Cortex of kidney (tissue), 1 donor: ENCODE measurements at places on chromosomes 13 and 19.

DNA sequence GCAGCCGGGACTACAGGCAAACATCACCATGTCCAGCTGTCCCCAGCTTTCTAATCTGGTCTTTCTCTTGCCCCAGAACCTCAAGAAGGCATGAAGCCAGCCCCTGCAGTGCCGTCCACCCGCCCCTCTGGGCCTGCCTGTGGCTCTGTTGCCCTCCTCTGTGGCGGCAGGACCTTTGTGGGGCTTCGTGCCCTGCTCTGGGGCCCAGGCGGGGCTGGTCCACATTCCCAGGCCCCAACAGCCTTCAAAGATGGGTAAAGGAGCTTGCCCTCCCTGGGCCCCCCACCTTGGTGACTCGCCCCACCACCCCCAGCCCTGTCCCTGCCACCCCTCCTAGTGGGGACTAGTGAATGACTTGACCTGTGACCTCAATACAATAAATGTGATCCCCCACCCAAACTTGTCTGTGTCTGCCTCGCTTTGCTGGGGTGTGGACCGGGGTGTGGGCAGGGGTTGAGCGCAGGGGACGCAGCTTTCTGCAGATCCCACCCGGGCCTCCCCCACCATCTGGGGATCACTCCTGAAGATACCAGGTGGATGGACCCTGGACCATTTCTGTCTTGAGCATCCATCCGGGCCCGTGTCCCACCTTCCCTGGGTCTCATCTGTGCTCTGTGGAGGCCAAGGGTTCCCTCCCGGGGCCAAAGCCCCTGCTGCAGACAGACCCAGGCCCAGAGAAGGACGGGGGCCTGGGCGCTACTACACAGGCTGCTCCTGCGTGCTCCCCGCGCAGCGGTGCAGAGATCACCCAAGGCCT, 15.3 kb downstream of the PRKCSH start:
- no peak for DNase-seq

- DNase-seq = no peak
Measured at GRCh38 chr19:48513289-48514122, 1.9 kb upstream of the LMTK3 start.

DNA sequence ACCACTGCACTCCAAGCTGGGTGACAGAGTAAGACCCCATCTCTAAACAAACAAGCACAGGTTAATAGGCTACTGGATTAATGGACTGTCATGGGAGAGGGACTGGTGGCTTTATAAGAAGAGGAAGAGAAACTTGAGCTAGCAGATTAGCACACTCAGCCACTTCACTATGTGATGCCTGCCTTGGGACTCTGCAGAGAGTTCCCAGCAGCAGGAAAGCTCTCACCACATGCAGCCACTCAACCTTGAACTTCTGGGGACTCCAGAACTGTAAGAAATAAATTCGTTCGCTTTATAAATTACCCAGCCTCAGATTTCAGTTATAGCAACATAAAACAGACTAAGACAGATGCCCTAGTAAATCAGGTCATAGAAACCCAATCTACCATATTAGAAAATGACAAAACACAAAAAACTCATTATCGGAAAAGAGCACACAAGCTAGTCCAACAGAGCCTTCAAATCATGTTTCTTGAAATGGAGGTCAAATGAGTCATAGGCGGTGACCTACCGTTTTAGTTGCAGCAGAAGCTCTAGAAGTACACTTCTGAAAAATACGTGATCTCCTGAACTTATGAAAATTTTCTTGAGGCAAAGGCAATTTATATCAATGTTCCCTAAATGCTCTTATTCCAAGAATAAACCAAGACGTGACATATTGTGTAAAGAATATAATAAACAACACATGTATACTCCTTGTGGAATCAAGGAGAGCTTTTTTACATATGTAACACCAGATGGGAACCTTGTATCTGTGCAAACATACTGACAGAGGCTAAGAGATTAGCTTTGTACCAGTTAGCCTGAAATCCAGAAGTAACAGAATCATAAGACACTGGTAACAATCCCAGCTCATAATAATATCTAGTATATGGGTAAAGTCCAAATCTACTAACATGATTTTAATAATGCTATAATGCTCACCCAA, 340.9 kb upstream of the SGCG start:
- no peak for DNase-seq

DNA sequence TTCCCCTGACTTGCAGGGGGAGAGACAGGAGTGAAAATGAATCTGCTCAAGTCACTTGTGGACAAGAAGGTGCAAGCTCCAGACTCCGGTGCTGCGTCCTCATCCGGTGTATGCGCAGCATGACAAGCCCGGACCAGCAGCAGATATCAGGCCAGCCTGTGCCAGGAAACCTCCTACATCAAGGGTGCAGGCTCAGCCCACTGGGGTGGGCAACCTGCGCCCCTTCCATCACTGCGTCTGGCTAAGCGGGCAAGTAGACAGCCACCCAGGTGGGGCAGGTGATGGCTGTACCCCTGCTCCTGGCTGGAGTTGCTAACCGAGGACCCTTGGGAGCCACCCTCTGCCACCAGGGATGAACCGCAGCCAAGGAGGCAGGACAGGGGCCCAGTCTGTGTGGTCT, 32.9 kb upstream of the SLC15A1 start:
- no peak for DNase-seq

DNA sequence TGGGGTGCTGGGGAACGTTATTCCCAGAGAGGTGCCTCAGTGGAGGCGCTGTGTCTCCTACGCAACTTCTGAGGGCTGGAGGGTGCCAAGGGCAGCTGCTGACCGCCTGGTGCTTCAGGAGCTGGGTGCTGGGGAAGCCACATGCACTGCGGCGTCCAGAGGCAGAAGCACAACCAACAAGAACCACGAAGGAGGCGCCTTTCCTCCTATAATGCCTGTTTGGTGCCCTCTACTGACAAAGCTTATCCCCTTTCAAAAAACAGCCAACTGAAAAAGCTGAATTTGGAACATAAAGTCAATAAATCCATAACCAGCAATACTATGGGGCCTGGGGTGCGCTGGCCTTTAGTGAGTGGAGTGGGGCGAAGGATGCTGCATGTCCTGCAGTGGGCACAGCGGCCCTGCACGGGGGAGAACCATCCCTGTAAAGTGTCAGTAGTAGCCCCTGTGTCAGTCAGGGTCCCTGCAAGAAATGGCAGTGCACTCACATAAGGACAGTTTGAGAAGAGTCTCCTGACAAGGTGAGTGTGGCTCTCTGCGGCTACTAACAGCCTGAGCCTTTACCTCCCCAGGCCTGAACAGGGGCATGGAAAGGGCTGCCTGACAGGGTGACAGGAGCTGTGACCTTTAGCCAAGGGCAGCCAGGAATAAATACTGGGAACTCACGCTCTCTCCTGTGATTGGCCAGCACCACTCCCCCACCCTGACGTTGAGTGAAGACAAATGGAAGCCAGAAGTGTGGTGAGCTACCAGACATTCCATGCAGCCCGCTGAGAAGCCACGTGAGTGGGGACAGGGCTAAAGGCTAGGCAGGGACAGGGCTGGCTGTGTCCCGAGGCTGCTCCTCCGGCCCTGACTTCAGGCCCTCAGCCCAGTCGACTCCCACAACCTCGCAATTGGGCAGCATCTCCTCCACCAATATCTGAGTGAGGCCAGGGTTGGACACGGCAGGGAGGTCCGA, 4.5 kb upstream of the B3GNT8 start:
- no peak for DNase-seq

DNA sequence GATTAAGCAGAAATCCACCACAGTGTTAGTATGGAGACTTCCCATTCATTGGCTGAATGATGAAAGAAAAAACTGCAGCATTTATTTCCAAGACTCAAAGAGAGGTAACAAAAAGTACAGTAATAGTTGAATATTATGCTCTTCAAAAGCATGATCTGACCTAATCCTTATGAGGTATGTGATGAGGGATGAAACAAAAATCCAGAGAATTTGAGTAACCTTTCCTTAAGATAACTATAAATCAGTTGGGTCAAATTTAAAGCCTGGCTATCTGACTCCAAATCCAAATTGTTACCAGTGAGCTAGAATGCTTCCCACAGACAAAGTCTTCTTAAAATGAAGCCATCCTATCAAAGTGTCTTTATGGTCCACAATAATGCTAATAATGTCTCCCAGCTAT, 38.1 kb downstream of the NUFIP1 start:
- DNase-seq = no peak

DNA sequence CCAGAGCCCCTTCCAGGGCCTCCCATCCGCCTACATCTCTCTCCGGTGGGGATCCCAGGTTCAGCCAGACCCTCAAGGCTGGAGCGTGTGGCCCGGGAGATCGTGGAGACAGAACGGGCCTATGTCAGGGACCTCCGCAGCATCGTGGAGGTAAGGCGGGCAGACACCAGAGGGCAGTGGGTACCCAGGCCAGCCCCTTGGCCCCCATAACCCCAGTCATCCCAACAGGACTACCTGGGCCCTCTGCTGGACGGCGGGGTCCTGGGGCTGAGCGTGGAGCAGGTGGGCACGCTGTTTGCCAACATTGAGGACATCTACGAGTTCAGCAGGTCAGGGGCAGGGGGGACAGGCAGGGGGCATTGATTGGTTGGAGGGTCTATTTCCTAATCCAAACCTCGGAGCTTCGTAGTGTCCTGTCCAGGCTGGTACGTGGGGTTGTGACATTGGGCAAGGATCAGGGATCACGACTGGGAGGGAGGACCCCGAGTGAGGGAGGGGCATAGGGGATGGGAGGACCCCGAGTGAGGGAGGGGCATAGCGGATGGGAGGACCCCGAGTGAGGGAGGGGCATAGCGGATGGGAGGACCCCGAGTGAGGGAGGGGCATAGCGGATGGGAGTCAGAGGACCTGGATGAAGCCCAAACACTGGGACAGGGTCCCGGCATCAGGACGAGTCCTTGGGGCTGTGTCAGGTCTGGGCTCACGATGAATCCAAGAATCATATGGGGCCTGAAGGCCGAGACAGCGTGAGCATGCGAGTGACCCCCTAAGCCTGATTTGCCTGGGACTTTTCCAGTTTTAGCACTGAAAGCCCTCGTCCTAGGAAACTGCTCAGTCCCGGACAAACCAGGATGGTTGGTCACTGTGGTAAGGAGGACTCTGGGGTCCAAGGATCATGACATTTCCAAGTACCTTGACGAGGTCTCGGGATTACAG, 2.9 kb downstream of the PLEKHG2 start:
- no peak for DNase-seq

DNA sequence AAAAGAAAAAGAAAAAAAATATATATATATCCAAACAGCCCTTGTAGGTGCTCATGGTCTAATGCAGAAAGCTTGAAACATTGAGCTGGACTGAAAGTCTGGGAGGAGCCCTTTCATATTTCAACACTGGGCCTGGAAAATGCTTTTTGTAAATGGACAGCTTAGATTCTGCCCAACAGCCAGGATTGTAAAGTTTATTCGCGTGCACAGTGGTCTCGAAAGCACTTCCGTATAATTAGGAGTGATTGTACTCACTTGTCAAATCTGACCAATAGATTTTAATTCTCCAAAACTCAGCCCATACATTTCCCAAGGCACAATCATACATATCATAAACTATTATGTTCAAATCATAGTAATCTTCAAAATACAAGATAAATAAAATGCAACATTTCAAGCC, 260.1 kb downstream of the COL4A1 start:
- no peak for DNase-seq

GRCh38 chr19:54429545-54430227, 14.4 kb downstream of the TTYH1 start:
- DNase-seq = no peak

DNA sequence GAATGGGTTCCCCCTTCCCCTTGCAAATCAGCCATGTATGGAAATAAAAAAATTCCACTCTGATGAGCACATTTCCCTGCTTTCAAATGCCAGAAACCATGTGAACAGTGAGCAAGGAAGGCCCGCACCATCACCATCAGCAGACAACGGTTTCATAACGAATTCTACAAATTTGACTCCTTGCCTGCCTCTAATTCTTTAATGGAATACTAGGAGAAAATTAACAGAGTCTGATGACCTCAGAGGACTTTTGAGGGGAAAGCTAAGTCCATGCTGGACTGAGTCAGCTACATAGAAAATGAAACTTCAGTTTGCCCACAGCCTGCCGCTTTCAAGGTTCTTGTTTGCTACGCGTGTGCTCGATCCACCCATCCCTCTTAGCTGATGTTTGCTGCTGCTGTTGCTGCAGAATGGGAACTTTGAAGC, 46.7 kb upstream of the KL start:
- DNase-seq = no peak

- no peak for DNase-seq
Measured at GRCh38 chr19:46132508-46133100, 8.1 kb upstream of the IGFL3 start.

DNA sequence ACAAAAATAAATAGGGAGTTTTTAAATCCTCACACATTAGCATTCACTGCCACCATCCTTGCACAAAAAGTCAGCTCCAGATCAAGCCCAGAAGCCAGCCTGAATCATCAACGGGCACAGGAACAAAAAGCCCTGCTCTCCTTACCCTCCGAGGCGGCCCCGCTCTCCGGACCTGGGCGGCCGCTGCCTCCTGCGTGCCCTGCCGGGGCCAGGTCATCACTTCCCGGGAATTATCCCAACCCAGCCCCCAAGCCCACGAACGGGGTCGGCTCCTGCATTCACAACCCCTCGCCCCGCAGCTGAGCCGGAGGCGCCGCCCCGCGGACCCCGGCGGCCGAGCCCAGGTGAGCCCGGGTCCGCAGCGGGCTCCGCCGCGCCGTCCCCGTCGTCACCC, 754 bp downstream of the DNAJB1 start:
- DNase-seq = no peak

DNA sequence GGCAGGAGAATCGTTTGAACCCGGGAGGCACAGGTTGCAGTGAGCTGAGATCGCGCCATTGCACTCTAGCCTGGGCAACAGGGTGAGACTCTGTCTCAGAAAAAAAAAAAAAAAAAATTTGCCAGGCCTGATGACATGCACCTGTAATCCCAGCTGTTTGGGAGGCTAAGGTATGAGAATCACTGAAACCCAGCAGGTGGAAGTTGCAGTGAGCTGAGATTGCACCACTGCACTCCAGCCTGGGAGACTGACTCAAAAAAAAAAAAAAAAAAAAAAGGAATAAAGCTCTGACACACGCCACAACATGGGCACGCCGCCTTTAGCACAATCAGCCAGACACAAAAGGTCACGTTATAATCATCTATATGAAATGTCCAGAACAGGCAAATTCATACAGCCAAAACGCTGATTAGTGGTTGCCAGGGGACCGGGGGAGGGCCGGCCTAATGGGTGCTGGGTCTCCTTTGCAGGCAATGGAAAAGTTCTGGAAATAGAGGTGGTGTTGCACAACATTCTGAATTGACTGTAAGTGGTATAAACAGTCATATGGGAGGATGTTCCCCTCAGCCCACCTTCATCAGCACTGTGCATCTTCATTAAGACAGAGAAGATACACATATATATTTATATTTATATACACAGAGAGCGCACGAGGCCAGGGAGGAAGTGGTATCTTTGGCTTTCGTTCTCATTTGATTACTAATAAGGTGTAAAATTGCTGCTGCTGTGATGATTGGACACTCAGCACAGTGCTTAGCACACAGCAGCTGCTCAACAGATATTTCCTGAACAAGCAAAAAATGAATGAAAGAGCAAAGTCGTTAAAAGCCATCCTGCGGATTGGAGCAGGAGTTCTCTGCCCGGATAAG, 3.8 kb downstream of the HSPBP1 start:
- DNase-seq = no peak
